AG04449 (cell line): ENCODE measurements at places on chromosomes 7 and 10.

- DNase-seq, result no peak
Observed at GRCh38 chr7:87596696-87597095, 4.0 kb downstream of the ABCB1 start.

DNA sequence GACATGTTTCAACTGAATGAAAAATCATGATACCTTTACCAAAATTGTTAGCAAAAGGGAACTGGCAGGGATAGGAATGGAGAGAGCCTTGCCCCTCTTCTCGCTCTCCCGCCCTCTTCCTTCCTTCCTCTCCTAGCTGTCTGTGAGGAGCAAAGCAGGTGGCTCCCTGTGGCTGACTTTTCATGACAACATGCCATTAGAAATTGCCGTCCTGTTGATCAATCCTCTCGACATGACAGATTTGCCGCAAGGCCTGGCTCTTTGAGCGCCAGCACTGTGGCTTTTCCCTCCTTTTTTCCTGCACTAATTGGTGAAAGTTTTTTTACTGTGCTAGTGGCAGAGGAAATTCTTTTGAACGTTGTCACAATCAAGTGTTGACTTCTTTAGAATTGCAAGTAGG, 171.1 kb downstream of the TCF7L2 start:
- DNase-seq, result no peak

DNA sequence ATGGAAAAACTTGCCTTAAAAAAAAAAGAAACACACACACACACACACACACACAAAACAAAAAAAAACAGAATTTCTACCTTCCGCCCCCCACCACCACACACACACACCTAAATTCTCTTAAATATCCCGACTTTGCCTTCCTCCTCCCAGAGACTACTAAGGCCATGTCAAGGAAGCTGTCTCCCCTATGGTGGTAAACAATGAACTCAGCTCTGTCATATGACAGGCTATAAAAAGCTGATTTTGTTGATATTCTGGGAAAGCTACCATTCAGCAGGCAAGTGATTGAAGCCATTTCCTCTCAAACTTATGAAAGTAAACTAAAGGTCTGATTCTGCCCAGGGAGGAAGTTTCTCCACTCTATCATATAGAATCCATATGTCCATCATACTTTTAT, 471.0 kb downstream of the GFRA1 start:
- no peak for DNase-seq

DNA sequence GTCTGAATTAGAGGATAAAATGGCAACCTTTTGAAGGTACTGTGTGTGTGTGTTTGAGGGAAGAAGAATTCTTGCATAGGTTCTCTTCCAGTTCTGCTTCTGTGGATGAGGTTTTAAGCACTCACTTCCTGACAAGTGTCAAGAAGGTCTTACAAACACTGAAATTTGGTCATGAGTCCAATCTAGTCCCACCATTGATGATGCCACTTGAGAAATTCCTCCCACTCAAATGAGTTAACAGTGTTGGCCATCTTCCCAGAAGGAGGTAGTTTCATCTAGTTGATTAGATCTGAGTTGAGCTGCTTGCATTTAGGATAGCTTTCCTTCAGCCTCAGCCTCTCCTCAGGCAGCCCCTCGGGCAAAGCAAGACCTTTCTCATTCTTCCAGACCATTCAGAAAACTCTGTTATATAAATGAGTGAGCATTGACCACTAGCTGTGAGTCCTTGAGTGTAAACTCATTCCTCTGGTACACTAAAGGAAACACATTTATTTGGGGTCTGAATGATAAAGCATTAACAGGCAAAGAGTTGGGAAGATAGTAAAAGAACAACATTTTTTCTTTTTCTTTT, 189.5 kb downstream of the TRIL start:
- DNase-seq, result no peak
